ENCODE measurements at places on chromosomes 4 and X. TPM values are rescaled to one million over a fixed set of nuclear protein-coding genes. Genes with fewer than 3 reads are reported as not detected.
A peak's percentile ranks its signal among the peaks of the same experiment; 100 is the strongest.

BST1 gene
- total RNA-seq: 1.5 TPM

UGT2B17 gene
- 1.2 TPM for total RNA-seq

NWD2 gene
- not detected for total RNA-seq

RAI2 gene
- total RNA-seq: 6.0 TPM

PLCXD1 gene
- 11.8 TPM for total RNA-seq

IQCM gene
- 0.48 TPM for total RNA-seq

HTR2C gene
- total RNA-seq: not detected

- no peak for DNase-seq
Observed at GRCh38 chr4:169657470-169658107, 37.2 kb downstream of the CLCN3 start.

DNA sequence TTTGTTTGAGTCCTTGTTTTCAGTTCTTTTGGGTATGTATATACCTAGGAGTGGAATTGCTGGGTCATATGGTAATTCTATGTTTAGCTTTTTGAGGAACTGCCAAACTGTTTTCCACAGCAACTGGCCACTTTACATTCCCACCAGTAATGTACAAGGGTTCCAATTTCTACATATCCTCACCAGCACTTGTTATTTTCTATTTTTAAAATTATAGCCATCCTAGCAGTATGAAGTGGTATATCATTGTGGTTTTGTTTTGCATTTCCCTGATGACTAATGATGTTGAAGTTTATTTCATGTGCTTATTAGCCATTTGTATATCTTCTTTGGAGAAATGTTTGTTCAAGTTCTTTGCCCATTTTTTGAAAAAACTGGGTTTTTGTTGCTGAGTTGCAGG lies 39.6 kb downstream of the TMEM164 start:
- DNase-seq: no peak

GRCh38 chrX:152537373-152537772 lies 86.3 kb upstream of the GABRA3 start:
- no peak for DNase-seq

DNA sequence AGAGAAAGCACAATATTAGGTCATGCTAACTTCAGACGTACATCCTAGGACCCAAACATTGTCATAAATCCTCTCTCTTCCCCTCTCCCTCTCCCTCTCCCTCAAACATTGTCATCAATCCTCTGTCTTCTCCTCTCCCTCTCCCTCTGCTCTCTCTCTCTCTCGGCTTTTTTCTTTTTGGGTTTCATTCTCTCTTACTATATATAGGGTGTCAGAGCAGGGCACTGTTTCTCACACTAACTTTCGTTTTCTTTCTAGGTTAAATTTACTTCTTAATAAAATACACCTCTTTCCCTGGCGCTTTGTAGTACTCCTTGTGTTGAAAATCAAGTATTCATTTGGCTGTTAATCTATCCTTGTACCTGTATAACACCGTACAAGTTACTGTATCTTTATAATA lies 37.0 kb upstream of the HERC5 start:
- DNase-seq: no peak

- DNase-seq: no peak
Observed at GRCh38 chrX:134761788-134762187, 103.5 kb upstream of the PLAC1 start.

DNA sequence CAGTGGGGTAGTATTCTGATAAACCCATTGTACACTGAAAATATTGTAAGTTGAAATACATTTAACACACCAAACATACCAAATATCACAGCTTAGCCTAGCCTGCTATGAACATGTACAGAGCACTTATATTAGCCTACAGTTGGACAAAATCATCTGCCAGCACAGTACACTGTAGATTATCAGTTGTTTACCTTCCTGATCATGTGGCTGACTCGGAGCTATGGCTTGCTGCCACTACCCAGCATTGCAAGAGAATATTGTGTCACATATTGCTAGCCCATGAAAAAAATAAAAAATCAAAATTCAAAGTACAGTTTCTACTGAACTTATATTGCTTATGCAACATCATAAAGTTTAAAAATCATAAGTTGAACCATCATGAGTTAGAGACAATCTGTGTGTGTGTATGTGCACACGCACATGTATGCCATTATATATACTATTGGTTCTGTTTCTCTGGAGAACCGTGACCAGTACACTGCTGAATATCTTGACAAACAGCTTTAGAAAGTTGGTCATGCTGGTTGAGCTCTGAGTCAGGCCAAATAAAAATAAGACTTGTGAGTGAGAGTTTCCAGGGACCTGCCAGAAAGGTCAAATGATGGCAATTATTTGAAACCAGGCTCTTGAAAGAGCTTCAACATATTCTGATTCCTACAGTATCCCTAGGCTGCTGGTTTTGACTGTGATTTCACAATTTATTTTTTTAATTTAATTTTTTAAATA lies 238.5 kb downstream of the PRR32 start:
- no peak for DNase-seq

- DNase-seq: no peak
Observed at GRCh38 chrX:136731207-136731782, 49.4 kb downstream of the ARHGEF6 start.

- DNase-seq: no peak
Observed at GRCh38 chrX:13673016-13673415, 15.9 kb upstream of the RAB9A start.

DNA sequence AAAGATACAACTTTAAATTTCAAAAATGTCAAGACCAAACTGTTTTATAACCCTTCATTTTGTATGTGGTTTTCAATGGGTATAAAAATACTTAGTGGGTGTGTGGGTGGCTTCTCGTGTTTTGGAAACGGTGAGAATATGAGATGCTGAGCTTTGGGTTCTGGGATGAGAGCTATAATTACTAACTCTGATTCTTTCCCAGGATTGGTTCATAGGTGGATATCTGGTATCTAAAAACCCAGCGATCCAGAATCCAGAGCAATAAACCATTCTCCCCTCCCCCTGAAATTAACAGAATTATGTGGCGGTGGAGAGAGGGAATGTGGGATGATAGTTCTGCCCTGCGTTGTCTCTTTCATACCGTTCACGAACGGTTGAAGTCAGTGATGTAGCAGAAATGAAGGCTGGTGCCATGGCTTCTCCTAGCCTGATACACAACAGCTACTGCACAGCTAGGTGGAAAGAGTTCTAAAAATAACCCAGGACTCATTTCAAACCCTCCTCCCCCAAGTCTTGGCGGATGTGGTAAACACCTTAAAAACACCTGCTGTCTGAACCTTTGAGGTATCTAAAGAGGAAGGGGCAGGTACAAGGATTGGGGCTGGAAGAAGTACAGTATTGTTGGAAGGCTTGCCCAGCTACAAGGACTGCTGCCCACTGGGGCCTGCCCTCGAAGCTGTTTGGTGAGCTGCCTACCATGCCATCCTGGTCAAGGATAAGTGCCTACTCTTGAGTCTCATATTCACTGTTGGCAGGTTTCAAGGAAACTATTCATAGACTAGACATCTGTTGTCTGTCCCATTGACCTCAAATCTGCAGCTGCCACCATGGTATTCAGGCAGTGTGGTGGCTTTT lies 44.5 kb downstream of the SEPTIN11 start:
- DNase-seq: no peak

DNA sequence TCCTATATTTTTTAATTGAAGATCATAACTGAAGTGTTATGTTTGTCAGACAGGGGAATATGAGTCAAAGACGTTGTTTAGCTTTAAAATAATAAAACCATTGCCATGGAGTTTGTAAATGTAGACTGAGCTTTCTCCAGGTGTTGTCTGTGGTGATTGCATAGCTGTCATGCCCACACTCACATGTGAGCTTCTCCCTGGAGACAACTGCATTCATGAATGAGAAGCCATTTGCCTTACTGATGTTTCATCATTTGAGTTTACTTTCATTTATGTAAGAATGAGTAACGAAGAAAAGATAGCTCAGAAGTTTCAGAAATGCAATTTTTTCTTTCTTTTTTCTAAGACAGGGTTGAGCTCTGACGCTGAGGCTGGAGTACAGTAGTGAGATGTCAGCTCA lies 339.1 kb downstream of the GALNTL6 start:
- DNase-seq: no peak

DNA sequence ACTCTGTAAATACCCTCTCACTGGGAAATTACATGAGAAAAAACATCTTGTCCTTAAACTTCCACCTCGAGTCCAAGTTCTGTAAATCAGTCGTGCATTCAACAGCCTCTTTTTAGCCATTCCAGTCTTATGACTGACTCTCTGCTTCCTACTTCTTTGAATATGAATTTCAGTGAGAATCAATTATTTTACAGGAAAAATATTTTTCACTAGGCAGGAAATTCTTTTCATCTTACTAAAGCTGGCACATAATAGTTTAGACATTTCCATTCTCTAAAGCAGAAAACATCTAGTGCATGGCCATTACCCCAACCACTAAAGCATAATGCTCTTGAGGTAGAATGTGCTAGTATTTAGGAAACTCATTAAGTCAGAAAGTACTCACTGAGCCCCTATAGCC lies 565.7 kb upstream of the FAT1 start:
- no peak for DNase-seq

- DNase-seq: no peak
Observed at GRCh38 chr4:10366628-10367027, 90.6 kb downstream of the ZNF518B start.

DNA sequence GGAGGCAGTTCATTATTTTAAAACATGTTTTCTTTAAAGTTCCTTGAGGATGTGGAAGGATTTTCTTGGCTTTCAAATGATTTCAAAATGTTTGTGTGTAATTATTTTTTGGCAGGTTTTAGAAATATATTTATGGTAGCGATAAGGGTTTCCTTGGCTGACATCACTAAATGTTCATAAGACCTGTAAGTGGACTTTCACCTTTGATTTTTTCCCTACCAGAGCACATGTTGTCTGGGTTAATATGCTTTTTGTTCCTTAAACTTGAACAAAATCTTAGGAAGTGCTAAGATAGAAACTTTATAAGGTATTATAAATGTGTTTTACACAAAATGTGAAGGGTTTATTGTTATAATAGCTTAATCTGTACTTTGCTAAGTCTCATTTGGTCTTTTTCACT lies 315.6 kb downstream of the PCDH7 start:
- DNase-seq: no peak

- peak; percentile 29 for DNase-seq
Observed at GRCh38 chr4:6991771-6992557, 51.2 kb upstream of the TADA2B start.

DNA sequence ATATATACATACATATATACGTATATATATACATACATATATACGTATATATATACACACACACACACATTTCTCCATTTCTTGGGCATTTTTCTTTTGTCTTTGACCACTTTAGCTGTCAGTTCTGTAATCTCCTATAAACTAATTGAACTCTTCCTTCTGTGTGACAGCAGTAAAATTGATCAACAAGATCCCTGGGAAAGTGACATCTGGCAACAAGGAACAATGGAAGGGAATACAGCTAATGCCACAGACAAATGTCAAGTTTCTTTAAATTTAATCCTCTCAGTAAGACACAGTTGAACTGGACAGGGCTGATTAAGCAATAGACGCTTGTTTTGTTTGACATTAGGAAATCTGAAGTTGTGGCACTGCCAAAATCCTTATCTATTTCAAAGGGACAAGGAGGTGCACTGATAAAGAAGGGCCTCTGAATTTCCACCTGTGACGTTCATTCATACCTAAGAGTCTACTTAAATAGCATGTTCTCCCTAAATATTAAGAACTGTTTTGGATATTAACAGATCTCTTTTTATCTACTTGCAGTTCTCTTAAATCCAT lies 126.9 kb downstream of the RNF150 start:
- no peak for DNase-seq

DNA sequence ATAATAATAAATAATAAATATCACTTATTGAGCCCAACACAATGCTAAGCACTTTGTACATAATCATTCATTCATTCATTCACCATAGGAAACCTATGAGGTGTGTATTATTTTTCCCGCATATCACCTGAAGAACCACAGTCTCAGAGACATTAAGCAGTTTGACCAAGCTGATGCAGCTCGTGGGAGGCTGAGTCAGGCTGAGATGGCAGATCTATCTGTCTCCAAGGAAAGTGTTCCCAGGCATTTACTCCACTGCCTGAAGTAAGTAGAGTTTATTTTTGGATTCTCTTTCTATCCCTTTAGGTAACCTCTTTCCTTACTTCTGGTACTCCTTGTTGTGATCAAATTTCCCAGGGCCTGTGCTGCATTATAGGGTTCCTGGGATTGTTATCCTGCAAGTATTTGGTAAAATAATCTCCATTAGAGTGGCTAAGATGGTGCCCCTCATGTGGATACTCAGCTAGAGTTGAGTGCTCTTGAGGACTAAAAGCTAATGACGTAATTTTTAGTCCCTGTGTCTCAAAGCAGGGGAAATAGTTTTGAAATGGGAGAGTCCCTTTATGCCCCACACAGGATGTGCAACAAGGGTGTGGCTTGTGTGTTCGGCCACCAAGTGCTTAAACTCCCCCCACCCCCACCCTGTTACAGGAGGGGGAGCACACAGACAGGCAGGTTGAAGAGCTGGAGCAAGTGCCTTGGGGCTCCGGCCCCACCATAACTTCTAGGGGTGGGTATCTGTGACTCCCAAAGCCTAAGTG lies 467.0 kb downstream of the STIM2 start:
- DNase-seq: no peak

GRCh38 chrX:120301497-120301896 lies 9.8 kb downstream of the TMEM255A start:
- no peak for DNase-seq

DNA sequence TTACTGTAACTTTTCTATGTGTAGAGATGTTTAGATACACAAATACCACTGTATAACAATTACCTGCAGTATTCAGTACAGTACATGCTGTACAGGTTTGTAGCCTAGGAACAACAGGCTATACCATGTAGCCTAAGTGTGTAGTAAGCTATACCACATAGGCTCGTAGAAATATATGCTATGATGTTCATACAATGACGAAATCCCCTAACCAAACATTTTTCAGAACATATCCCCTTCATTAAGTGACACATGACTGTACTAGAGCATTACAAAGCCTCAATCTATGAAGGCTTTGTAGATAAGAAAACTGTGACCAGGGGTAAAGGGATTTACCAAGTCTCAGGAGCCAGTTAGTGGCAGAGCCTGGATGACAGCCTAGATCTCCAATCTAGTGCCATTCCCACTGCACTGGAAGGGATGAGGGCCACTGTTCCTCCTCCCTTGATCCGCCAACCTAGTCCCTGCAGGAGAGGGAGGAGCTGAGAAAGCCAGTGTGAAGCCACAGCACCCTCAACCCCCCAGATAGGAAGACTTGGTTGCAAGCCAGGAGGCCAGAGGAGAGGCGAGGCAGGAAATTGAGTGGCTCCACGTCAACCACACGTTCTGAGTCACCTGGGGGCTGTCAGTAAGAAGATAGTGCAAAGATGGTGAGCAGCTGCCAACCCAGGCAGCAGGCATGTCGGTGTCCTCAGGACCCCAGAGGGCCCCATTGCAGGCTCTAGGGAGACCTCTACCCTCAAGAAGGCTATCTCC lies 227.7 kb downstream of the BCOR start:
- no peak for DNase-seq

Data from uterus (tissue), 4 donors.